ENCODE measurements at places on chromosomes 2 and 18. TPM values are rescaled to one million over a fixed set of nuclear protein-coding genes. Genes with fewer than 3 reads are reported as not detected.

DNA sequence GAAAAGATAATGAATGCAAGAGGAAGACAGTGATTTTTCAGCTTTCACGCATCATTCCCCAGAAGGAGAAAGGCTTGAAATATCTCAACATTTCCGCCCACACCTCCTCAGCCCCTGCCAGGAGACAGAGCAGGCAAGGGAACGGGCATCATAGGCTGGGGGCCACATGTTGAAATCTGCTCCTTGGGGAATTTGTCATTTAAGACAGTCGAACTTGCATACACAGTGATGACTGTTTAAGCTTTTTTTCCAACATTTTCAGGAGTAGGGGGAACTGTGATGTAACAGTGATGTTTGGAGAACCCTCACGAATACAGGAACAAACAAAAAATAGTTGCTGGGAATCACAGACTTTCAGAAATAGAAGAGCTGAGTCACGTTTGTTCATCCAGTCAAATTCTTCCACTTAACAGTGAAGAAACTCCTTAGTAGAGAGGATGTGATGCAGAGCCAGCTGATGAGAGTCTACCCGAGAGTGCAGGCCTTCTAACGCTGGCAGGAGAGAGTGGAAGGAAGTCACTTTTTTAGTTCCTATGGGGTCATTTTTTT lies 266.8 kb downstream of the ALPK2 start:
- DNase-seq: peak; percentile 97

- DNase-seq: no peak
Observed at GRCh38 chr18:71223486-71223885, 934.6 kb downstream of the SOCS6 start.

DNA sequence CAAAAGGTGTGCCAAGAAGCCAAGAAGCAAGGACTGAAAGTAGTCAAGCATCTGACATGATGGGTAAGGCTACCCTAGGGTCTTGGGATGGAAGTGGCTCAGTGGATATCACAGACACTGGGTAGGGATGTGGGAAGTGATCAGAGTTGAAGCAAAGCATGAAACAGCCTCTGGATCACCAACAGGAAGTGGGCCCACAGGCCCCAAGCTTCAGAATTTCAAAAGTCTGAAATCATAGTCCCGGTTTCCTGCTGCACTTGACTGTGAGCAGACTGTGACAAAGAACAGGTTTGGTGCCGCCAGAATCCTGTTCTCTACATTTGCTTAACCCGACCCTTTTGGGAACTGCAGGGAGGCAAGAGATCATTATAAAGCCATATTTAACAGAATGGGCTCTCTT lies 57.4 kb downstream of the SP100 start:
- no peak for DNase-seq

GRCh38 chr2:11651856-11652548 lies 18.0 kb downstream of the NTSR2 start:
- no peak for DNase-seq

DNA sequence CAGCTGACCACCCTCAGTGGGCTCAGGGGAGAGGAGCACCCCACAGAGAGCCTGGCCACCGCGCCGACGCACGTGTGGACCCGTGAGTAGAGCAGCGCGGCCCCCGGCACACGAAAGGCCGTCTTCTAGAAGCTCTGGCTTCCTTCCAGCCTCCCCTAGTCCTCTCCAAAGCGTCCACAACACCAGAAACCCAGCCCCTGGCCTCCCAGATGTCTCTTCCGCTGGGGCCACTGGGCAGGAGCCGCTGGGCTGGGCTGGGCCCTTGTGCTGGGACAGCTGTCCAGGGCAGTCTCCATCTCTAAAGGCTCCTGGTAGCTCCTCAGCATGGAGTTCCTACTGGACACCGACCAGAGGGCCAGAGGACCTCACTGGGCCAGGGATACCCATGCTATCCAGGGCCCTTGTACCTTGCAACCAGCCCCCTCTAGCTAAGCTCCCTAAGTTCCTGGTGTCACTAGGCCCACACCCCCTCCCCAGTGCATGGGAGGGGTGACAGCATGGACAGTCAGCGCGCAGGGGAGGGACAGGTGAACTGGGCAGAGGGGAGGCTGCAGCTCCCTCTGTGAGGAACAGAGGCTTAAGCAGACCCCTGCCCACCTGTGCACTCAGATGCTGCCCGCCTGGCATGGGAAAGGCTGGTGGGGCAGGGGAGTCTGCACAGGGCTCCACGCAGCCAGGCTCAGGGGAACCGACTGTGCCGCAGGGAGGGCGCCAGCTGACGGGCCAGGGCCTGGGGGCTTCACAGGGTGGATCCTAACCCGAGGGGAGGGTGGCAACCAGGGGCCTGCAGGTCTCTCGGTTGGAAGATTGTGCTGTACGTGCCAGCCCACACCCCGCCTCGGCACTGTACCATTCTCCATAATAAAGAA lies 32.9 kb downstream of the MTERF4 start:
- no peak for DNase-seq

DNA sequence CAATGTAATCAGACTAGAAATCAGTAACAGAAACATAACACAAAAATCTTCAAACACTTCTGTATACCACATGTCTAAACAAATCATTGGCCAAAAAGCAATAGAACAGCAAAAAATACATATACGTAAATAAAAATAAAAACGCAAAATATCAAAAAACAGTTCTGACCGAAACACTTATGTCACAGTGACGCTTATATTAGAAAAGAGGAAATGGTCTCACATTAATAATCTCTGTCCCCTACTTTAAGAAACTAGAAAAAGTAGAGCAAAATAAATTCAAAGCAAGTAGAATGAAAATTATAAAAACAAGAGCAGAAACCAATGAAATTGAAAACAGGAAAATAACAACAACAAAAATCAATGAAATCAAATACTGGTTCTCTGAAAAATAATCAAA lies 41.9 kb downstream of the TMEM131 start:
- no peak for DNase-seq

GRCh38 chr18:477565-477964 lies 22.9 kb downstream of the COLEC12 start:
- no peak for DNase-seq

Gene KIF1A
- 0.75 TPM for total RNA-seq

Gene POTEJ
- total RNA-seq: not detected

Gene BOLL
- total RNA-seq: not detected

All from LHCN-M2 (cell line).